ENCODE measurements at places on chromosomes 6 and 20. TPM values are rescaled to one million over a fixed set of nuclear protein-coding genes. Genes with fewer than 3 reads are reported as not detected.

DNA sequence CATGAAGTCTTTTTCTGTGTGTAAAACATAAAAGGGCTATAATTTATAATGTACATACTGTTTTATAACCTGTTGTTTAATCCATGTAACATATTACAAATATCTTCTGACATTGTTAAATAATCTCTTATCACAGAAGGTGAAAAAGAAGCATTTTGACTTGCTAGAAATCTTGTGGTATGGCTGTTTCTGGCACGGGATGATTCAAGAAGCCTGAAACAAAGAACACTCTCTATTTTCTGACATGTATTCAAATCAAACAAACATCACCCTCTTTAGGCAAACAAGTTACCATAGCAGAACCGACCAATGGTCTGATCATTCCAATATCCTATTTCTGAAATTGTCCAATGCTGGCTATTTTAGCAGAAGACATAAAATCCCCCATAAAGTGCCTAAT, 55.4 kb downstream of the HS3ST5 start:
- DNase-seq = no peak

DNA sequence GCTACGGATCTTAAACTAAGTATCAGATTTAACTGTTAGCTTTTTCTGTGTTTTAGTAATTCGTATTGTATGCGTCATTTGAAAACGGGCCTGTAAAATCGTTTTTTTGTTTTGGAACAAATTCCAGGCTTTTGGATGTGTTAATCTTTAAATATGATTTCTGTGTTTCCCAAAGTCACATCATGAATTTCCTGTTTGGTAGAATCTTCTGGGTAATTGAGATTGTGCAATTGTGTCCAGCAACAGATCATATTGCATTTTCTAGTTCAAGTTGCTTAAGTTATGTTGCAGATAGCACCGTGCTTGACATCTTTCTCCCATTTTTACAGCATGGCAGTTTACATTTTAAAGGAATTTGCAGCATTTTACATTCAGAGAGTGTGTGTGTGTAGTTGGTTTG, 1.9 kb downstream of the MAPK14 start:
- DNase-seq = peak; percentile 35

DNA sequence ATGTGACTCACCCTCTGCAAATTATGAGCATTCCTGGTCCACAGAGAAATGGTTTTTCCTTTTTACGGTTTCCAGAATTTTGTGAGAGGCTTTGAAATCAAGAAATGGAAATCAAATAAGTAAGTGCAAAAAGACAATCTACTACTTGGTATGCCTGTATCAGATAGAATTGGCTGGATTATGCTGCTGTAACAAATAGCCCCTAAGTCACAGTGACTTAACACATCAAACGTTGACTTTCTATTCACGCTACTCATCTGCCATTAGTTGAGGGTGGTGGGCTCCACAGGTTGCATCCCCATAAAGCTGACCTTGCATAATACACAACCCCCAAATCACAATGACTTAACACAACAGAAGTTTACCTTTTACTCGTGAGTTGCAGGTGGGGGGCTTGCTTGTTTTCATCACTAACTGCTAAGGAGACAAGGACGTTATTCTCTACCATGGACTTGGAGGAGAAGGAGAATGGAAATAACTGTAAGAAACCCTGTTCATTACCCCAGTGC, 44.4 kb downstream of the TSHZ2 start:
- no peak for DNase-seq

GRCh38 chr6:155887421-155887820, 431.8 kb upstream of the NOX3 start:
- DNase-seq = no peak

DNA sequence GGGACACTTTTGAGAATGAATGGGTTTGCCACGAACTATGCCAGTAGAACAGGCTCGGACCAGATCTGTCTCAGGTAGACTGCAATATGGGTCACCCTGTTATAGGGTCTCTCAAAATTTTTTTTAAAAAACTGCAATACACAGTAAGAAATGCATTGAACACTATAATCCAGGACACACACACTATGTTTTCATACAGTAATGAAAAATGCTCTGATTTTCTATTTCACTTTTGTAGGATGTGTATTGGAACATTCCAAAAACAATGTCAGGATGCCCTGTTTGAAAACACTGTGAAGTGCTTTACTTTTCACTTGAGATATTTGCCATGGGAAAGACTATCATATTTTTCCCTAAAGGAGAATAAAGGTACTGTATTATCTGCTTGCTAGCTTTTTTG, 25.1 kb downstream of the PARD6B start:
- DNase-seq = no peak

DNA sequence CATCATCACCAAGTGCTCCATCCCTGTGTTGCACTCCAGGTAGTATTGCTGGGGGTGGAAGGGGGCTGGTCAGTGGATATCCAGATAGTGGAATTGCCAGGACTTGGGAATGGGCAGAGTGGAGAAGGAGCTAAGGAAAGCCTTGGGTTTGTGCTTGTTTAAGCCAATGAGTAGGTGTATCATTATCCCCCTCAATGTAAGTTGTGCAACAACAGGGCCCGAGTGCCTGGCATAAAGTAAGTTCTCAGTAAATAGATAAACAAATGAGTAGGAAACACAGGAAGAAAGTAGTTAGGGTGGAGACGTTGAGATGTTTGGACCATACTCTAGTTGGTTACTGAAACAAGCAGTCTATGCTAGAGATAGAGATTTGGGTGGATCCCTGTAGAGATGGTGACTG, 9.8 kb downstream of the CCND3 start:
- DNase-seq = no peak

The BPIFA1 gene
- not detected for total RNA-seq

The MYH7B gene
- total RNA-seq = 0.08 TPM

The MOG gene
- not detected for total RNA-seq

DNA sequence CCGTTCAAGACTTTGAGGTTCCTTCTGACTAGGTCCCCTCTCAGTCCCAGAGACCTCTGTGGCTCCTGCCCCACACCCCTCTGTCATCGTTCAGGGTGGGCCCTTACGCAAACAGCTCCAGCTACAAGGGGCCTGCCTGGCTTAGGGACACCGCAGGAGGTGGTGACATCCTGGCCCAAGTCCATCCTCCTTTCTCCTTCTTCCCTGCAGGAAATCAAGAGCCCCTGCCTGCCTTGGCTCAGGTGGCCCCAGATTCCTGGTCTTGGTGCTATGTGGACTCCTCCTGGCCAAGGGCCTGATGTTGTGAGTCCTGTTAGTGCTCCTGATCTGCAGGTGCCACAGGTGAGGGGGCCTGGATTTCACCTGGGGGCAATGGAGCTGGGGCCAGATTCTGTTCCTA, 8.1 kb downstream of the TREML4 start:
- DNase-seq = no peak

The RHAG gene
- total RNA-seq = not detected

- peak; percentile 19 for DNase-seq
Measured at GRCh38 chr6:43013097-43013842, 476 bp downstream of the MEA1 start.

GRCh38 chr6:13924949-13925881, at the start of gene RNF182:
RNF182 (plus strand) TSS chr6:13924952; CDS start chr6:13977120, 52,168 bp downstream.
- DNase-seq = no peak

- no peak for DNase-seq
Measured at GRCh38 chr6:163406366-163406765, 8.2 kb upstream of the QKI start.

GRCh38 chr20:15396026-15396425, 1058.6 kb upstream of the FLRT3 start:
- DNase-seq = no peak

DNA sequence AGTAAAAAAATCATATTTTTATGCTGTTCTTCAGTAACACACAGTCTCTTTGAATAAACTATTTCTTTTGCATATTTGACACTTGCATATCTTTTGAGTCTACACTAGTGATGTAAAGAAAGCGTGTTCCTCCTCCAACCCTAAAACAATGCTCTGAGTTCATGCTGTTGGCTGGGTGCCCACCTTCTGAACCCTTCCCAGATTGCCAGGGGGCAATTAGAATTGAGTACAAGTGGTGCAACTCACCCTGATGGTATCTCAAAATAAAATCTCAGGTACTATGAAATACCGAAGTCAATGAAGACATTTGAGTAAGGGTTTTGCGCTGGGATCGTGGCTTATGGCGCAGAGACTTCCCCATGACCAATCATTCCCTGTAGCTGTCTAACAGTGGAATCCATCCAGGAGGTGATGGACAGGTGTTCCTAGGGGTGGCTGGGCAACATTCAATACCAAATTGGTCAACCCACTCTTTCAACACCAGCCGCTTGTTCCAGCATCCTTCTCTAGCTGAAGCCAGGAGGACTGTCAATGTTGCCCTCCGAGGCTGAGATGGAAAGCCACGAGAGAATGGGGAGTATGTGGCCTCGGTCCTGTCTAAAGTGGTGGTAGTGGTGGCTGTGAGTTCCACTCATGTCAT, 94.4 kb upstream of the ZNFX1 start:
- DNase-seq = no peak

GRCh38 chr6:141359953-141360352, 772.8 kb upstream of the GJE1 start:
- DNase-seq = no peak

- peak; percentile 81 for DNase-seq
Measured at GRCh38 chr6:115838763-115839401, 221.8 kb downstream of the FRK start.

- DNase-seq = no peak
Measured at GRCh38 chr20:45722047-45722446, at the start of gene SPINT4. SPINT4 (plus strand) TSS chr20:45722347; CDS start chr20:45722368, 21 bp downstream.

DNA sequence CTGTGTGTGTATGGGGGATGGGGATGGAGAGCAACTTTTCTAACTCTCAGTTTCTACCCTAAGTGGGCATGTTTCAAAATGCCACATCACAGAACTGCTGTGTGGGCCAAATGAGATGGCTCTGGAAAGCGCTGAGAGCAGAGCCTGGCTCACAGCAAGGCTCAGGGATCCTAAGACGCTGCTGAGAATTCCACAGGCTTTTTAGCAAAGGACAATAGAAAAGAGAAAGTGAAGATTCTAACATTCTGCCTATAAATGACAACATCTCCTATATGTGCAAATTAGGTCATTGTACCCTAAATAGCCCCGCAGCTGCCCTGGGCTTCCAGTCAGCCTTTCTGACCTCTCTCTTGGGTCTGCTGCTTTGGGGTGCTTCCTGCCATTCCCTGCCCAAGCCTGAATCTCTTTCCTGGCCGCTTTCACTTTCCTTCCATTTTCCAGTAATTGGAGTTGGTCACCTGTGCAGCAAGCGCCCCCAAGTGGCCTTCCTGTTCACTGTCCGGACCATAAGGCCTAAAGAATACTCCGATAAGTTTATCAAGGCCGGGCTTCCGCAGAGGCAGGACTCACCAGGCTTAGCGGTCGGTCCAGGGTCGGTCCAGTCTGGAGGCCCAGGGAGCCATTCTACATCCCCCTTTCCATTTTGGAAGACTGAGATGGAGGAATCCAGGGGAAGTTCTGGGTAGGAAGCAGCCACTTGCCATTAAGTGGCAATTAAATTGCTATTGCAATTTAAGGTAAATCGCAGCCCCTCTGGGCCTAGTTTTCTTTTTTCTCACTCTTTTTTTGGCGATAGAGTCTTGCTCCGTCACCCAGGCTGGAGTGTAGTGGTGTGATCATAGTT, 6.7 kb upstream of the DDR1 start:
- DNase-seq = peak; percentile 95

GRCh38 chr20:62294516-62294915, 8.3 kb upstream of the ADRM1 start:
- DNase-seq = no peak

DNA sequence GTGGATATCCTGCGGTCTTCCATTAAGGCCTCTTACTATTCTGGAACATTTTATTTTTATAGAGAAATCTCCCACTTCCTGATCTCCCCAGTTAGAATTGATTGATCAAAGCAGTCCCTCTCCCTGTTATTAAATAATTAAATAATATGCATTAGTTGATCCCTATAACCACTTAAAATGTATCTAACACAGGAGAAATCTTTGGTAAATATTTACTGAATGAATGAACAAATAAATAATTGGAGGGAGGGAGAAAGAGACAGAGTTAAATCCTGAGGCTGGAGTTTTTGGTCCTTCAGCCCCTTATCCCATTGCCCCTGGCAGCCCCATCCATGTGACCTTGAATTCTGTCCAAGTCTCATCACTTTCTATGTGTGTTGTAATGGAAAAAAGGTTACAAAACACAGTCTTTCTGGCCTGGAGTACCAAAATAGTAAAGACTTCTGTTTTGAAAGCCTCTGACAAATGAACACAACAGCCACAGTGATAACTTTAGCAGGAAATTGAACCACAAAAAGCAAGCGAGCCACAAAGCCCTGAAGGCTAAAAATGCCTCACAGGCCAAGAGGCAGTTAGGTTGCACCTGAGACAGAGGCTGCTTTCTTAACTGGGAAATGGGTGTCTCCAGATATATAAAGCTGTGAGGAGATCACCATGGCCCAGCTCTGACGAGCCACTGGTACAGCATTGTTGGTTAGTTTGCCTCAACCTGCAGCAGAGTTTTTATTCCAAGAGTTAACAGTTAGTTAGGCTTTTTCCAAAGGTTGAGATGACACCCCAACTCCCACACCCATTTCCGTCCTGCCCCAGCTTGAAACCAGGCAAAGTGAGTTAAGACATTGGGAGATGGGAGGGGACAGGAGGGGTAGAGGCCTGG, 11.3 kb downstream of the NT5E start:
- DNase-seq = no peak

The CDH26 gene
- 0.13 TPM for total RNA-seq

GRCh38 chr20:52785679-52786078, 186.5 kb upstream of the TSHZ2 start:
- no peak for DNase-seq

- DNase-seq = no peak
Measured at GRCh38 chr6:52183131-52183713, 3.0 kb upstream of the IL17A start.

The HS3ST5 gene
- not detected for total RNA-seq

DNA sequence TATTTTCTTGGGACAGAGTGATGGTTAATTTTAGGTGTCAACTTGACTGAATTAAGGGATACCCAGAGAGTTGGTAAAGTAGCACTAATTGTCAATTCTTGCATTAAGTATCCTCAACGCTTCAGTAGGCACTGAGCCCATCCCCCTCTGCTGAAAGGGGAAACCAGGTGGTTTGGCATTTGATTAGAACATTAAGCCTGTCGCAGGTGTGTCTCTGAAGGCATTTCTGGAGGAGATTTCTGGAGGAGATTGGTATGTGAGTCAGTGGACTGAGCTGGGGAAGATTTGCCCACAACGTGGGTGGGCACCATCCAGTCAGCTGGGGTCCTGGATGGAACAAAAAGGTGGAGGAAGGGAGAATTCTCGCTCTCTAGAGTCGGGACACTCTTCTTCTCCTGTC, 119.8 kb downstream of the RFX6 start:
- no peak for DNase-seq

DNA sequence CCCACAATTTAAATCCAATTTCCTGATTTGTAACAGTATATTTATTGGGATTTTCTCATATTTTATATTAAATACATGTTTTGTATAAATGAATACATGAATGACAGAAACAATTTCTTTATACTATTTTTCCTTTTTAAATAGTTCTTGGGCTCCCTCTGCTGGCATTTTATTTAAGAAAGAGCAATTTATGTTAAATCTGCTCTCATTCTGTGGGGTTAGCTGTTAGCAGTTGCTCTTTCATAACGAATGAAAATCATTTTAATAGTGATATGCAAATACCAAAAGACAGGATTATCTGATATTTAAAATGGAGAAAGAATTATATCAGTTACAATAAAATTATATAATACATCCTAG, 118.3 kb downstream of the RALGAPA2 start:
- peak; percentile 22 for DNase-seq

The CST1 gene
- total RNA-seq = 2.3 TPM

- no peak for DNase-seq
Measured at GRCh38 chr6:37481711-37482605, 17.7 kb downstream of the CCDC167 start.

GRCh38 chr6:125906158-125906998, 50.2 kb upstream of the HINT3 start:
- DNase-seq = peak; percentile 50
